Neural crest cell (in vitro differentiated cells): ENCODE measurements at places on chromosomes 7 and 10. TPM values are rescaled to one million over a fixed set of nuclear protein-coding genes. Genes with fewer than 3 reads are reported as not detected.

DNA sequence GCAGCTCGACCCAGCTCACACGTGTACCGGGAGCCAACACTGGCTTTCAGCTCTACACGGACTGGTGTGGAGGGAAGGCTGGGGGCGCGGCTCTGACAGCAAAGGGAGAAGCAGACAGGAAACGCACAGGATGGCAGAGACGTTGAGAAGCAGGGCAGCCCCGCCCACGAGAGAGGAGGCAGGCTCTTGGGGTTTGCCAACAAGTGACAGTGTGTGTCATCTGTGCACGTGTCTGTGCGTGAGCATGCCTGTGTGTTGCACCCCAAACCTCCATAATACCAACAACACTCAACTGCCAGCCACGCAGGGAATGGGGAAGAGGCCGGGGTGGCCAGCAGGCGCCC, 64.4 kb upstream of the PDGFA start:
- H3K4me1 ChIP-seq, result no peaks in the 10 kb centered on the region
- no peak overlapping the region for H3K27ac ChIP-seq

- no peak overlapping the region for H3K4me3 ChIP-seq
- H3K4me1 ChIP-seq, result no peaks in the 10 kb centered on the region
- no peaks in the 10 kb centered on the region for H3K36me3 ChIP-seq
- no peak for DNase-seq
- H3K27me3 ChIP-seq, result no peaks in the 10 kb centered on the region
Measured at GRCh38 chr7:139915268-139915863, 86.3 kb downstream of the TBXAS1 start.

DNA sequence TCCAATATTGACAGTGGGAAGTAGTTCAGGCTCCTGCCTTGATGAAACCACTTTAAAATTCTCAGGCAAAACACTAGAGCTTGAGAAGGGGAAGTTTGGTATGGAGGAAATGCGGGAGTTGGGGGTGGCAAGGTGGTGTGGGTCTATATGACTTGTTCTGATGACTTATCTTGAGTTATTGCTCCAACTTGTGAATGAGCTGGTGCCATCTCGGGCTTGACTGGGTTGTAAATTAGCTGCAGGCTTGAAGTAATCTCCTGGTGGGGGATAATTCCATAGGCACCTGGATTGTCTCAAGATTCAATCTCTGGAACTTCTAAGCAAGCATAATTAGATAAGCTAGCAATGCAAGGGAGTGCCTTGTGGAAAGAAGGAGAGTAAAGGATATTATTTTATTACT, 29.0 kb downstream of the MRPL32 start:
- peaks cover 7% of the 10 kb centered on the region for H3K36me3 ChIP-seq
- DNase-seq, result no peak
- no peak overlapping the region for H3K27ac ChIP-seq
- H3K27me3 ChIP-seq, result peaks cover 4% of the 10 kb centered on the region
- H3K4me3 ChIP-seq, result no peak overlapping the region

DNA sequence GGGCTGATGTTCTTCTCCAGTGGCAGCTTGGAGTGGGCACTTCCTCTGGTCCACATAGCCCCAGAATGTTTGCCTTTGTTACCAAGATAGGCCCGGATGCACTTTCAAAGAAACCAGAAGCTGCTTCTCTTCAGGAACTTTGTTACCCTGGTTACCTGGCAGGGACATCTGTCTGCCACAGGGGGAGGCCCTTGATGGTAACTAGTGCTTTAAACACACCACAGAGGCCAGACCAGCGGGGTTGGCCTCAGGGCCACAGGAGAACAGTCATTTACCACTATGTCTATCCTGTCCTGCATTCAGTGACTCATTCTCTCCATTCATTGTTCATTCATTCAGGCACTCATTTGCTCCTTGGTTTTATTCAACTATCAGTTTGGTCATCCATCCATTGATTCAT, 11.9 kb upstream of the PLEKHA1 start:
- no peak overlapping the region for H3K4me3 ChIP-seq
- peaks cover 5% of the 10 kb centered on the region for H3K36me3 ChIP-seq
- H3K4me1 ChIP-seq, result peaks cover 6% of the 10 kb centered on the region
- DNase-seq, result no peak

DNA sequence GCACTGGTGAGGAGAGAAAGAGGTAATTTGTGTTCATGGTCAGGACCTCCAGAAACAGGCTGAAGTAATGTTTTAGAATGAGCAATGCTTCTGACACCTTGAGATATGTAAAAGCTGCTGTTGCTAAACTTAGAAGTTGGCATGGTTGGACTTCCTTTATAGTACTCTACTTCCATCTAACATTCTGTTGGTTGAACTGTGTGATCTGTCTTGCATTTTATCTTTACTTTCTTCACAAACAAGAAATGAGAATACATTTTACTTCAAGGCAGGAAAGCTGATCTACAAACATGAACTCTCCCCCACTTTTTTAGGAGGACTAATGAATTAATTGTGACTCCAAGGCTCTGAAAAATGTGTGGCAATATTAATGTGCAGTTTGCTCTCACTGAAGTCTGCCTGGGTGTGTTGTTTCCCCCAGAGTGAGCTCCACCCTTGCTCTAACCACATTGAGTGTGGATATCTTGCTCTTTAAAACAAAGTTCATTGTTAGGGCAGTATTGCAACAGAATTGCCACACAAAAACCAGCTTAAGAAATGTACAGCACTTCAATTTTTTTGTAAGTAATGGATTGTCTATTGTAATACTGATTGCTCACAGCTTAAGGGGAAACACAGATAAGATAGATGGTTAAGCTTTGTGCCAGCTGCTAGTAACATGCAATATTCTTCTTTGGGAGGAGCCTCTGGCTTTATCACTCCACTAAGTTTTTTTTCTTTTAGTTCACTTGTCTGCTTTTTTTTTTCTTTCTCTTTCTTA, 69.0 kb downstream of the ADD3 start:
- H3K27ac ChIP-seq, result peak overlapping the region; percentile 65
- peak overlapping the region; percentile 52 for H3K4me3 ChIP-seq
- peaks cover 58% of the 10 kb centered on the region for H3K4me1 ChIP-seq

The TMEM130 gene
- total RNA-seq, result 0.61 and 0.82 TPM in 2 replicates

- H3K36me3 ChIP-seq, result peaks cover 13% of the 10 kb centered on the region
- peaks cover 21% of the 10 kb centered on the region for H3K4me1 ChIP-seq
- H3K4me3 ChIP-seq, result no peak overlapping the region
- no peak for DNase-seq
- peak overlapping the region; percentile 75 for H3K27ac ChIP-seq
Measured at GRCh38 chr10:77837925-77838595, 88.5 kb downstream of the DLG5 start.
